ENCODE measurements at places on chromosomes 3 and 15.

GRCh38 chr3:125594581-125595011 is 701 bp downstream of the OSBPL11 start:
- DNase-seq, result no peak

DNA sequence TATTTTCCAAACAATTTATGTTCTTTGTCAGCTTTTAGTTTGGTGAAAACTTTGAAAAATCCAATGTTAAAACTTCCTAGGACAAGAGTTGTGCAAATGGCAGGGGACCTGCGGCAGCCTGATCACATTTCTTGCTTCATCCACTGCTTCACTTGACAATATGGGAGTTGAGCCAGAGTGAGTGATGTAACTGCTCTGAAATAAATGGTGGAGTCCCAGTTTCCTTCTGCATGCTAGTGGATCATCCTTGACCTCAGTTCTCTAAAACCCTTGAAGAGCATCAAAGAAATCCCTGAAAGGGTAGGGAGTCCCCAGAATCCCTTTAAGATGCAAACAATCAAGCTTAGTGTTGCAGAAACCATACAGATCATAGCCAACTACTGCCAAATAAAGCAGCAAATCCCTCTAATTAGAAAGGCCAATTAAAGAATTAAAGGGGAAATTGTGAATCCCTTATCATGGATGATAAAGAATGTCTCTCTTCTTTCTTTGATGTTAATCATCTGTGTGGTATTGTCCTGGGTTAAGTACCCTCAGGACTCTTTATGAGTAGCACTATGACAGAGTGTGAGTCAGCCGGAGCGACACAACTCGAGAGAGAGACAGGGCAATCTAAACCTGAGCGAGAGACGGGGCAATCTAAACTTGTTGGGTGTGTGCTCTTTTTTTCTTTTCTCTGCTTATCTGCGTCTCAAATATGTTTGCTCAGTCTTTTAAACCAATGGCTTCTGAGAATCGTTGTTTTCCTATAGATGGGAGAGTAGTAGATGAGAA is 41.8 kb upstream of the GAP43 start:
- no peak for DNase-seq

DNA sequence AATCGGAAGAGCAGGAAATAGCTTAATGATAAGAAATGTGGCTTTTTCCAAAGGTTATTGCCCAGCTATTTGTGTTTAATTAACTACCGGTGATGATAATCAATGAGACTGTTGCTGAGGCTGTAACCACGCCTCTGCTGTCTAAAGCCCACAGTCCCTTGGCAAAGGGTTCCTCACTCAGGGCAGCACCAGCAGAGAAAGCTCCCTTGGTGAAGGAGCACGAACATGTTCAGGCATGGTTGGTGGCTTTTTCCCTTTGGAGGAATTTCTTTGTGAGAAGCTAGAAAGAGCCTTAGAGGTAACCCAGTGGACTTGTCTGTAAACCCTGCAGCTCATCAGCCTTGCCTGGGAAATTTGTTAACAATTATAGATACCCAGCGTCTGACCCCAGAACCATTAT is 7.5 kb upstream of the ST6GAL1 start:
- no peak for DNase-seq

- DNase-seq, result no peak
Measured at GRCh38 chr3:106711650-106712049, 665.6 kb upstream of the CCDC54 start.

DNA sequence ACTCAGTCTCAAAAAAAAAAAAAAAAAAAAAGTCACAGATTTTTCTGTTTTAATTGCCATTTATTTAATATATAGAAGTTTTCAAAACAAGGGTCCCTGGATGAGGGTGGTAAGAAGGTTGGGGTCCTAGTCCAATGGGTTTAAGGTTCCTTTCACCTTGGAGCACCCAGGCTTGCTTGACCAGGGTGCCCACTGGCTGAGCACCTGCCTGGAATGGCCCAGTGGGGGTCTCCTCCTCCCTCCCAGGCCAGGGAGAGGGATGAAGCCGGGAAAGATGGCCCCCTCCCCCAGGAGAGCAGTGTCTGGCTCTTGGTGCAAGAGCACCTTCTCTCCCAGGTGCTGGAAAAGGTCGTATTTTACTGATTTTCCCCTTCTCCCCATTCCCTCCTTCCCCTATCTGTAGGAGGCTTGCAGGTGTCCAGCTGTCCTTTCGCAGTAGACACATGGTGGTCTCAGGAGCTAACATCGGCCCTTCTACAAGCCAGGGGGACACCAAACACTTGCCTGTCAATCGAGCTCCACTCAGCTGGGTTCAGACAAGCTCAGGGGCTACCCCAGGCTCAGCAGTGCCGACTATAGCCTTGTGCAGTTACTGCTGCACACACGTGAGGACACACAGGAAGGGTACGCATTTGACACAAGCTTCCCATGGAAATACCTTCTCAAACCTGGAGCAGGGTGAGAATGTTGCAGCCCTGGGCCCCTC is 112.3 kb upstream of the KLF13 start:
- no peak for DNase-seq

DNA sequence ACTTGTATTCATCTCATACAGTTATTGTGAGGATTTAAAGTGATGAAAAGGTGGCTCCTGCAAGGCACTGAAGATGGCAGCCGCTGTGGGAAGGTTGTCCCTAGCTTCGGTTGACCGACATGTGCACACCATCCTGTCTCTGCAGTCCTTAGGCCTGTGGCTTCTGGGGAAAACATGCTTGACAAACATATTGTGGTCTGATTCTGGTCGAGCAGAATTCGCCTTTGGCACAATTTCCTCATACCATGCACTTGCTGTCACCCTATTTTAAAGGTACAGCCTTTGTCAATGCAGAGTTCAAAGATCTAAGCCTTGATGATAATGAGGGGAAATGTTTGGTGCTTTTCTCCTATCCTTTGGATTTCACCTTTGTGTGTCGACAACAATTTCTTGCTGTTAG is 50.9 kb downstream of the PRICKLE2 start:
- no peak for DNase-seq

All from nucleus accumbens (tissue), 56 donors.